Immature natural killer cell (primary cell): ENCODE measurements at places on chromosomes 3 and 15. TPM values are rescaled to one million over a fixed set of nuclear protein-coding genes. Genes with fewer than 3 reads are reported as not detected.

CD80 gene
- not detected for polyA plus RNA-seq

PTPRG gene
- not detected for polyA plus RNA-seq

TRIM42 gene
- not detected for polyA plus RNA-seq

SLC51A gene
- not detected for polyA plus RNA-seq

CISH gene
- polyA plus RNA-seq = 23.2 TPM

- no peaks in the 10 kb centered on the region for H3K27me3 ChIP-seq
- no peaks in the 10 kb centered on the region for H3K4me1 ChIP-seq
- H3K27ac ChIP-seq = no peak overlapping the region
- DNase-seq = no peak
Observed at GRCh38 chr3:114609973-114610630, 316.3 kb downstream of the TIGIT start.

- no peaks in the 10 kb centered on the region for H3K27me3 ChIP-seq
- H3K4me1 ChIP-seq = peaks cover 6% of the 10 kb centered on the region
- H3K36me3 ChIP-seq = no peaks in the 10 kb centered on the region
- H3K4me3 ChIP-seq = peak overlapping the region; percentile 66
- H3K27ac ChIP-seq = no peak overlapping the region
- no peak for DNase-seq
Observed at GRCh38 chr3:57998366-57999283, 9.6 kb upstream of the FLNB start.

DNA sequence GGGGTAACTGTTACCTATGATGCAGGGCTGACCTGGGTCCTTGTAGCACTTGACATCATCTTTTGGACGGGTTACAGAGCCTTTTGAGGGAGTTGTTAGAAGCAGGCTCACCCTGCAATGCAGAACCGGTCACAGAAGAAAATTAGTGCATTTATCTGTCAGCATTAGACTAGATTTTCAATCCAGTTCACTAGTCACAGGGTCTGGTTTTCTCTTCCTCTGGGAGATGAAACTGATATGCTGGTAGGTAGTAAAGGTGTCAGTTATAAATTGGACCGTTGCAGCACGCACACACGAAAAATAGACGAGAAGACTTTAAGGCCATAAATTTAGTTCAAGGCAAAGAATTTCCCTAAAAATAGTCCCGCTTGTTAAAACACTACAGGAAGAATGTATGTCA is 532.3 kb upstream of the ATP11B start:
- no peak overlapping the region for H3K4me3 ChIP-seq
- H3K4me1 ChIP-seq = no peaks in the 10 kb centered on the region
- no peak for DNase-seq
- H3K27ac ChIP-seq = no peak overlapping the region

- peak overlapping the region; percentile 89 for H3K4me3 ChIP-seq
- peak overlapping the region; percentile 87 for H3K27ac ChIP-seq
- DNase-seq = peak; percentile 27
- H3K36me3 ChIP-seq = no peaks in the 10 kb centered on the region
Observed at GRCh38 chr15:40441565-40442531, 1.1 kb downstream of the BAHD1 start.

DNA sequence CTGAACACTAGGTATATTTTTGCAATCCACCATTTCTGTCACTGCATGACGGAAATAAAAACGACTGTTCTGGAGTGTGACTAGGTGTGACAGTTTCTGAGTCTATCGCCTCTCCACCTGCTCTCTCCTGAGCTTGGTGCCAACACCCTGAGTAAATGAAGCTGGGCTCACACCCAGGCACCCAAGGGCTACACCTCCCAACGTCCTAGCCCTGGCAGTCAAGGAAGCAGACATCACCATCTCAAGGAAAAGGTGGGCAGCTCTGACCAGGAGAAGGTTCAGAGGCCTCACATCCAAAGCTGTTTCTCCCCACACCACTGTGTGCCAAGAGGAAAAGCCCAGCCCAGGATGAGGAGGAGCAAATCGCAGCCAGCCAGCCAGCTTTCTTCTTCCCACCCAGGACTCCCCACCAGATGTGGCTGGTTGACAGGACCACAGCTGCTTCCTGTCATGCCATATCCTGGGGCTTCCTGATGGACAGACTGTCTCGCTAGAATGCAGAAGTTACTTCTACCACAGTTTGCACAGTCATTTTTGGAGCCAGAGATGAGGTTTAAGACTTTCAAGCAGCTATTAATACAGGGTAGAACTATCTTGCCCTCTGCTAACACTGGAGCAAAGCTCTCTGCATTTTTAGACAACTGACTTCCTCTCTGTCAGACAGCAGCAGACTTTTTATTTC is 3.3 kb downstream of the SCAMP2 start:
- peak overlapping the region; percentile 80 for H3K4me3 ChIP-seq
- H3K36me3 ChIP-seq = peaks cover 4% of the 10 kb centered on the region
- DNase-seq = no peak
- H3K4me1 ChIP-seq = peaks cover 79% of the 10 kb centered on the region
- peak overlapping the region; percentile 93 for H3K27ac ChIP-seq
- H3K27me3 ChIP-seq = peaks cover 9% of the 10 kb centered on the region

DNA sequence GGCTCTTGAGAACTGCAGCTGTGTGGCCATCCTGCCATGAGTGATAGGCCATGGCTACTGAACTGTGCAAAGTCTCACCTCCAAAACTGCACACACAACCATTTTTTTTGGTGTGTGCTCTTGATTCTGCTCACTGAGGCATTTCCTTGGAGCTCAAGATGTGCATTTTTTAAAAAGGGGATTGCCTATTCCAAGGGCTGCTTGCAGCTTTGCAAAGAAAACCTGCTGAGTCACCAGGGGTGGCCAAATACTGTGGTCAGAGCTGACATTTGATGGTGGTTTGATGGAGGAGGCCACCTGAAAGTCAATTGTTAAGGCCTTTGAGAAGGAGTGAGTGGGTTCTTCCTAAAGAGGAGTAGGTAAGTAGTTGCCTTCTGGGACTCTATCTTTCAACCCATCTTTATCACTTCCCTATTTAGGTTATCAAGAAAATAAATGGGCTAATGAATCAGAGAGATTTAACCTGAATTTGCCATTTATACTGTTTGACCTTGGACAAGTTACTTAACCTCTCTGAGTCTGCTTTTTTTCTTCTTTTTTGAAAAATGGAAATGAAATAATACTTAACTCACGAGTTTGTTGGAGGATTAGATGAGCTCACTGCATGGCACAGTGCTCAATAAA is 87.9 kb downstream of the CHST2 start:
- DNase-seq = no peak
- H3K4me3 ChIP-seq = no peak overlapping the region
- no peak overlapping the region for H3K27ac ChIP-seq
- peaks cover 21% of the 10 kb centered on the region for H3K4me1 ChIP-seq

GRCh38 chr3:64837126-64837738 is 149.4 kb upstream of the ADAMTS9 start:
- H3K27me3 ChIP-seq = no peaks in the 10 kb centered on the region
- DNase-seq = no peak
- no peaks in the 10 kb centered on the region for H3K4me1 ChIP-seq
- no peak overlapping the region for H3K27ac ChIP-seq
- no peak overlapping the region for H3K4me3 ChIP-seq
- H3K36me3 ChIP-seq = no peaks in the 10 kb centered on the region

GRCh38 chr3:15743587-15744009 is 54.2 kb downstream of the ANKRD28 start:
- H3K4me3 ChIP-seq = no peak overlapping the region
- H3K4me1 ChIP-seq = peaks cover 16% of the 10 kb centered on the region
- H3K27ac ChIP-seq = peak overlapping the region; percentile 33

DNA sequence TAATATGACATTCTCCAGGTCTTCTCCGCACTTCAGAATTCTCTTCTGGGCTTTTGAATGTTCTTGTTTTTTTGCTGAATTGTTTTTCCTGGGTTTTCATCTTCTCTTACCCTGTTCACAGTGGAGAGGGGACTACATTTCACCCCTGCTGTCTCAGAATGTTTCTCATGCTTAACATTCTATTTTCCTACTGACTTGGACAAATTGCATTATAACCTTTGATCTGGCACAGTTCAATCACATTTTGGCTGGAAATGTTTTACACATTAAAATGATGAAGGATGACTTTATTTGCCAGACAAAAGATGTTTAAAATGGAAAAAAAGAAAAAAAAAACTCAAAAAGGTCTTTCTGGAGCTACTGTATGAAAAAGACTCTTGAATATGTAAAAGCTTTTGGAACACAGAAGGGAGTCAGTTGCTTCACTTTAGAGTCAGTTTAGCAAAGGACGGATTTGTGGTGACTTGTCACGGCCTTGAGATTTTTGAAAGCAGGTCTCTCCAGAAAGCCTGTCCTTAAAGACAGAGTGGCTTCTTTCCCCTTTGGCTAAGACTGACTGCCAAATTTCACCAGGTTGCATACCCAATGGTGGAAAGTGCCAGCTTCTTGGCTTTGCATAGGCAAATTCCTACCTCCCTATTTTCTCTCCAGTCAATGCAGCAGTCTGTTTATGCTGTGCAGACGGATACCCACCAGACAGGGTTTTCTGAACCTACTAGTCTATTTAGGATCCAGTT is 401.0 kb upstream of the TBL1XR1 start:
- no peak for DNase-seq
- no peaks in the 10 kb centered on the region for H3K27me3 ChIP-seq
- H3K36me3 ChIP-seq = no peaks in the 10 kb centered on the region
- H3K27ac ChIP-seq = peak overlapping the region; percentile 94

DNA sequence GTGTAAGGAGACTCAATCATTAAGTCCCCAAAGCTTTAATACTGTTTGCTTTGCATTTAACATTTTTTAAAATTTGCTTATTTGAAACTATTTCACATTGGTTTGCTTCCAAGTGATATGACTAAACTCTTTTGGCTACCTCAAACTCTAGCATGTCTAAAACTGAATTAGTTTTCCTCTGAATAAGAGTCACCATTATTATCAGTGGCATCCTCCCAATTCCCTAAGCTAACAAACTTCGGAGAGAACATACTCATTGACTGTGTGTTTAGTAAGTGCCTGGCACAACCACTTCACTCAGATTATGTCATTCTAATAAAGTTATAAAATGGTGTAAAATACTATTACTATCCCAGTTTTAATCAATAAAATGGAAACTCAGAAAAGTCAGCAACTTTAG is 21.9 kb downstream of the ATOSA start:
- H3K27ac ChIP-seq = no peak overlapping the region
- H3K4me1 ChIP-seq = peaks cover 16% of the 10 kb centered on the region
- H3K4me3 ChIP-seq = no peak overlapping the region
- no peaks in the 10 kb centered on the region for H3K27me3 ChIP-seq
- H3K36me3 ChIP-seq = peaks cover 9% of the 10 kb centered on the region

DNA sequence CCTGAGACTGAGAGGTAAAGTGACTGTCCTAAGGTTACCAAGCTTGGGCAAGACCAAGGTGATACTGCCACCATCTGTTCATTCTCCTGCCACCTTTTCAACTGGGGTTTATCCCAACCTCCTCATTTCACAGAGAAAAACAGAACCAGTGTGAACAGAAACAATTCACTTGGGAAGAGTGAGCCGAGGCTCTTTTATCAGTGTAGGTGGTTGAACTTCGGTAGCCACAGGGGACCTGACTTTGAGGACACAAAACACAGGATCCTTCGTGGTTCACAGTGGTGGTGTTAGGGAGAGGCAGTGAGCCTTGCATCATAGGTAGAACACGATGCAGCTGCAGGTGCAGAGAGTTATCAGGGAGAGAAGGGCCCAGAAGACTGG is 72.8 kb upstream of the ICE2 start:
- DNase-seq = no peak
- H3K36me3 ChIP-seq = peaks cover 15% of the 10 kb centered on the region
- peaks cover 98% of the 10 kb centered on the region for H3K4me1 ChIP-seq

GRCh38 chr3:178063461-178063860 is 472.8 kb upstream of the KCNMB2 start:
- DNase-seq = no peak
- H3K4me3 ChIP-seq = no peak overlapping the region
- H3K27me3 ChIP-seq = no peaks in the 10 kb centered on the region
- no peaks in the 10 kb centered on the region for H3K36me3 ChIP-seq
- no peak overlapping the region for H3K27ac ChIP-seq

- H3K4me3 ChIP-seq = no peak overlapping the region
- H3K27ac ChIP-seq = no peak overlapping the region
- H3K4me1 ChIP-seq = no peaks in the 10 kb centered on the region
- DNase-seq = no peak
Observed at GRCh38 chr15:32833379-32833821, 115.6 kb downstream of the GREM1 start.

- H3K27me3 ChIP-seq = peaks cover under 1% of the 10 kb centered on the region
- no peak for DNase-seq
- no peaks in the 10 kb centered on the region for H3K36me3 ChIP-seq
- H3K4me1 ChIP-seq = peaks cover 7% of the 10 kb centered on the region
Observed at GRCh38 chr3:34200576-34200975, 402.1 kb downstream of the PDCD6IP start.

DNA sequence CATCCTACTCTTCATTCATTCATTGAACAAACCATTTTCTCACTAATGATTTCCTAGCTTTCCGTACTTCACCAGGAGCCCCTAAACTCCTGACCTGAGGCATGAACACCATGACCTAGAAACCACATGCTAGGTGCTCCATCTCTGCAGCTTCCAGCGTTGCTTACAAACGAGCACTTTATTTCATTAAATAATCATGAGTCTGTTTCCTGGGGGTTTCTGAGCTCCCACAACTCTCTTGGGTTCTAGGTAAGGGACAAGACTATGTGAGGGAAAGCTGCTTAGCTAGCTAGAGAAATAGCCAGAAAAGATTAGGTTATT is 1.3 kb downstream of the MAP2K1 start:
- no peaks in the 10 kb centered on the region for H3K36me3 ChIP-seq
- peak overlapping the region; percentile 87 for H3K27ac ChIP-seq
- H3K27me3 ChIP-seq = peaks cover 16% of the 10 kb centered on the region
- peak overlapping the region; percentile 91 for H3K4me3 ChIP-seq
- DNase-seq = no peak
- H3K4me1 ChIP-seq = peaks cover 62% of the 10 kb centered on the region

DNA sequence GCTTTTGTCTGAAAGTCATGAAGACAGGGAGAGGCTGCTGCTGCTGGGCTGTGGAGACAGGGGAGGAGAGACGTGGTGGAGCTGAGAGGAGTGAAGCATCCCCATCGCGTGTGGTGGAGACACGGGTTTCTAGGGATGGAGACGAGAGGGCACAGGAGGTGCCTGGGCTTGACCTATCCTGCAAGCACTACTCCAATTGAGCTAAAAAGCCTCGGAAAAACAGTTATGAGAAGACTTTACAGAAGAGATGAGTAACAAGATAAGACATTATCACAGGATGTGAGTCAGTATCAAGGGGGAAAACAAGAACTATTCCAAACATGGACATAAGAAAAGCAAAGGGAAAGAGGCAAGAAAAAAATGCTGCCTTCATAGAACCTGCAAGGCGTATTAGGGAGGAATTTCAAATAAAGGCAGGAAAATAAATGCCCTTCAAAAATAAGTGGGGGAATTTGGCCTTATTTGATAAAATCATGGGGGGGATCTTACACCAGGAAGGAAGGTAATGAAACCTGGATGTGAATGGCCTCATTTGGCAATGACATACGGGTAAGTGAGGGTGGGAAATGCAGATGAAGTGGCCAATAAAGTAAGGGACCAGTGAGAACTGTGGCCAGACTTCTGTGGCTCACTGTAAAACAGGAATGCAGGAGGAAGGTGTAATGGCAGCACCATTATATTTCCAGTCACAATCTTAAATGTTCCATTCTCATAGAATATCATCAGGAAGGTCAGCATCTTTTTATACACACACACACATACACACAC is 97.9 kb downstream of the PLD1 start:
- no peak overlapping the region for H3K27ac ChIP-seq
- no peak for DNase-seq
- no peaks in the 10 kb centered on the region for H3K4me1 ChIP-seq
